Placental pericyte (primary cell): ENCODE measurements at places on chromosomes 11 and 22. TPM values are rescaled to one million over a fixed set of nuclear protein-coding genes. Genes with fewer than 3 reads are reported as not detected.

Gene HIPK3
- total RNA-seq, result 125 and 128 TPM in 2 replicates

Gene CDPF1
- 6.2 and 8.3 TPM in 2 replicates for total RNA-seq

Gene PANX2
- total RNA-seq, result 0.86 and 3.7 TPM in 2 replicates

Gene C22orf42
- total RNA-seq, result not detected in 2 replicates
